ENCODE measurements at places on chromosomes 6 and 20.

DNA sequence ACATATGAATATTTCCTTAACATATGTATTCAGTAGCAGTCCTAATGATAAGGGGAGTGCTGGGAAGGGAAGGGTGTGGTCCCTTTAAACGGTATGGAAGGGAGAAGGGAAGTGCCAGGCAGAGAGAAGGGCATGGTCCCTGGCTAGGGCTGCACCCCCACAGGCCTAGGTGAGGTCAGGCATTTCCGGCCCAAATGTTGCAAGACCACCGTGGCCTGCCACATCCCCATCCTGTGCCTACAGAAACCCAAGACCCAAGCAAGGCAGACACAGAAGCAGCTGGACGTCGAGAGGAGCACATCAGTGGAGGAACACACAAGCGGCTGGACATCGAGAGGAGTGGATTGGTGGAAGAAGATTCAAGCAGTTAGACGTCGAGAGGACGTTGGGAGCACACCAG is 5.9 kb downstream of the RRAGD start:
- DNase-seq, result no peak

- no peak for DNase-seq
Measured at GRCh38 chr6:14487625-14488024, 370.1 kb downstream of the CD83 start.

- DNase-seq, result no peak
Measured at GRCh38 chr6:3406362-3406821, 50.5 kb downstream of the SLC22A23 start.

GRCh38 chr6:26124781-26125685 is 37.8 kb downstream of the HFE start:
- no peak for DNase-seq

DNA sequence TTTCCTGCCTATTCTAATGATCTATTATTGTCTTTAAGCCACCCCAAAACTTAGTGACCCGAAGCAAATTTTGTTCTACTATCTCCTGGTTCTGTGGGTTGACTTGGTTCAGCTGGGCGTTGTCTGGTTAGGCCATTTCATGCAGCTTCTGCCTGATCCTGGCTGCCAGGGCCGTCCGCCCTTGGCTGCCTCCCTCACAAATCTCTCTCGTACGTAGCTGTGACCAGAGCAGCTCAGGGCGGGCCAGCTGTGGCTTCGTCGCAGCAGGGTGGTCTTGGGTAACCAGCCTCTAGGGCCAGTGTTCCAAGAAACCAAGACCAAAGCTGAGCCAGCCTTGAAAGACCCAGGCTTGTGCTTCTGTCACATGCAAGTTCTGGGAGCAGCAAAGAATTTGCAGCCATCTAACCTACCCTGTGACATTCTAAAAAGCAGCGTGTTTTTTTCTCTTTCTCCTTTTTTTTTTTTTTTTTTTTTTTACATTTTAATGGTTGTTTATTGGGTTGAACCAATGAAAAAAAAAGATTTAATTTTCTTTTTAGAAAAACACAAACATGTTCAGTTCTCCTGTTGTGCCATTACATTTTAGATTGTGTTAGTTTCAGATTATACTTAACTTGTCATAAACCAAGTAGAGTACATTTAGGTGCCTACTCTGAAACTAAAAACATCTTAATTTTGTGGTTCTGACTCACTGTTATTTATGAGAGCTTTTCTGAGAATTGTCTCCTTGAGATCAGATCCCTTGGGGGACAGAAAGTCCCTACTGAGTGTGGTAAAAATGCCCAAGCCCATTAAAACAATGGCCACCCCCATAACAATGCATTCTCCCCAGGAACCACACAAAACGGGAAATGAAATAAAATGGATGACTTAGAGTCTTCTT is 83.9 kb downstream of the ZDHHC14 start:
- DNase-seq, result no peak

GRCh38 chr6:21158873-21159272 is 434.7 kb upstream of the SOX4 start:
- no peak for DNase-seq

- DNase-seq, result no peak
Measured at GRCh38 chr20:3659492-3660261, 3.5 kb downstream of the GFRA4 start.

DNA sequence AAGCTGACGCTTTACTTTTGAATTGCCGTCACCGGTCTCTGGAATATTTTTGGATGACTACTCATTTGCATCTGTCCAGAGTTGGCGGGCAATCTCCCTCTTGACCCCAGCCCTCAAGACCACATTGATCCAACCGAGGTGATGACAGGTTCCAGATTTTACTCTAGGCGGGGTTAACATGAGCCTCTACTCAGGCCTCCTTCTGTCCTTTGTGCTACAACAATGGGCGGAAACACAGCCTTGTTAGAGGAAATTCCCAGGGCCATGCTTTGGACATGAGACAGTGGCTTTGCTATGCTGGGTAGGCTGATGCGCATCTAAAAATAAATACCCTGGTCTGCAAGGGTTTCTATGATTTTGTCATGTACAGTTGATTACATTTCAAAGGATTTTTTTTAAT is 27.0 kb upstream of the ADGRF5 start:
- DNase-seq, result no peak

GRCh38 chr6:128397996-128398395 is 122.4 kb downstream of the PTPRK start:
- no peak for DNase-seq

DNA sequence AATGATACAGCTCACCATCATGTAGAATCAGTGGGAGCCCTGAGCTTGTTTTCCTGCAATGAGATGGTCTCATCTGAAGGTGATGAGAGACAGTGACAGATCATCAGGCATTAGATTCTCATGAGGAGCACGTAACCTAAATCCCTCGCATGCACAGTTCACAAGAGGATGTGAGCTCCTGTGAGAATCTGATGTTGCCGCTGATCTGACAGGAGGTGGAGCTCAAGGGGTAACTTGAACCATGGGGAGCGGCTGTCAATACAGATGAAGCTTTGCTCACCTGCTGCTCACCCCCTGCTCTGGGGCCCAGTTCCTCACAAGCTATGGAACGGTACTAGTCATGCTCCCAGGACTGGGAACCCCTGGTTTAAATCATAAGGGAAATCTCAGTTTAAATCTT is 89.2 kb downstream of the THBS2 start:
- DNase-seq, result no peak

DNA sequence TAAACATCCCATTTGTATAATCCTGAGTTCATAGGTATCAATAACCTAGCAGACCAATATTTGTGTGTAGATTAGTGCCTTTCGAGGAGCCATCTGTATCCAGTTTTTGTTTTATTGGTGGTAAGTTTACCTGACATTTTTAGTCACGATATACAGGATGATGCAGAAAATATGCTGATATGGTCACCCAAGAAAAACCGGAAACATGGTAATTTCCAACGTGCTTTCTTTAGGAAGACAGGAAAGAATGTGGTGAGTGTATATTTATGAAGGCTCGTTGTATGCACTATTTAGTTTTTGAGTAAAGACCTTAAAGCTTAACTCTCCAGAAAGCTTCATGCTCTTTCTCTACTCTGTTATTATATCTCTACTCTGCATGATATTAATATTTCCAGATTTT is 180.2 kb upstream of the PHACTR1 start:
- DNase-seq, result no peak

DNA sequence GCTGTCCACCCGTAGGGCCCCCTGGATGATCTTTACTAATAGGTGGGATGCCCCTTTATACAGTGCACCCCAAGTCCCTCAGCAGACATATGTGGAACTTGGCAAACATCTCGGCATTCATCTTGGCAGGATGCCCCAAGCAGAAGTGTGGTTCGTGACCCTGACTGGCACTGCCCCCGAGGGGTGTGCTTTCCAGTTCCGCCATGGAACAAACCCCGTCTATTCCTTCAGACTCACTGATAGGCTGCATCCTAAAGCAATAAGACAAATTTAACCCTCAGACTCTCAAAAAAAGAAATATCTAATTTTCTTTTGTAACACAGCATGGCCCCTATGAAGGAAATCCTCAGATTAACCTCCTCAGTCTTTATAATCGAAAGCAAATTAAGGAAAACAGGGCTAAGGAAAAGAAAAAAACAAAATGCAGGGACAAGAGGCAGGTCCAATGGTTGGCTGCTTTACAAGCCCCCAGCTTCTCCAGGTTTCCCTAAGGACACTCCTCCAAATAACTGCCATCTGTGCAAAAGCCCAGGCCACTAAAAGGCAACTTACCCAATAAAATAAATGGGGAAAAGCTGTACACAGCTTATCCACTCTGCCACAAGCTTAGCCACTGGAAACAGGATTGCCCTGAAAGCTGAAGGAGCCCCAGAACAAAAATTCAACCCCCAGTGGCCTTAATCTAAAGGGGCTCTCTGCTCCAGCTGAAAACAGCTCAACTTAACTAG is 30.5 kb upstream of the RIPK1 start:
- no peak for DNase-seq

DNA sequence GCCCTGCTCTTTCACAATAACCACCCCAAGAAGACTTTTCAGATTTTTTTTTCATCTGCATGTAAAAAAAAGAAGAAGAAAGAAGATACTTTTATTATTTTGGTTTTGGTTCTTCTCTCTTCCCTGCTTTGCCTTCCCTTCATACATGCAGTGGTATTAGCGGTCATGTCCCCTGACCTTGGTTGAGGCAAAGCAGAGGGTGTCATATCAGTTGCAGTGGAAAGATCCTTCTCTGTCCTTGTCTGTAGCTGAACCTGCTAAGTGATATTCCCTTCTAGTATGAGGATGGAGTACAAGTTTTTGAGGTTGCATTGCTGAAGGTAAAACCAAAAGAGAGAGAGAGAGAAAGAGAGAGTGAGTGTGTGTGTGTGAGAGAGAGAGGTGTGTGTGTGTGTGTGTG is 345.7 kb downstream of the UTRN start:
- DNase-seq, result no peak

GRCh38 chr6:167968091-167968490 is 29.4 kb upstream of the KIF25 start:
- peak; percentile 7 for DNase-seq

DNA sequence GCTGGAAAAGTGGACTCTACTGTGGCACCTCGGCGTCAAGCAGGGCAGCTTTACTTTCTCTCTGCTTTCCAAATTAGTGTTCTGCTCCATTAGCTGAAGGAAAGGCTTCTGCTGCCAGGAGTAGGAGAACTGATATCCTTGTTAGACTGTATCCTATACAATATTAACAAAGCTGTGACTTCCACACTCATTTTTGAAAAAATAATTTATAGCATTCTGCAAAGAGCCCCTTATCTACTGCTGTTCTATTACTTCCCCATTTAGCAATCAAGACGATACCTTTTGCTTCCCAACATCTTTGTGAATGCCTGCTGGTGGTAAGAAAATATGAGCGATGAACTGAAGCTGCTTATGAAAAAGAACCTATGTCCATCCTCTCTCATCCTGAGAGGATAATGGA is 151.1 kb downstream of the UBE3D start:
- no peak for DNase-seq

- no peak for DNase-seq
Measured at GRCh38 chr6:82511546-82511945, 147.9 kb downstream of the TPBG start.

GRCh38 chr6:104955927-104956730 is 778 bp upstream of the LIN28B start:
- DNase-seq, result no peak

DNA sequence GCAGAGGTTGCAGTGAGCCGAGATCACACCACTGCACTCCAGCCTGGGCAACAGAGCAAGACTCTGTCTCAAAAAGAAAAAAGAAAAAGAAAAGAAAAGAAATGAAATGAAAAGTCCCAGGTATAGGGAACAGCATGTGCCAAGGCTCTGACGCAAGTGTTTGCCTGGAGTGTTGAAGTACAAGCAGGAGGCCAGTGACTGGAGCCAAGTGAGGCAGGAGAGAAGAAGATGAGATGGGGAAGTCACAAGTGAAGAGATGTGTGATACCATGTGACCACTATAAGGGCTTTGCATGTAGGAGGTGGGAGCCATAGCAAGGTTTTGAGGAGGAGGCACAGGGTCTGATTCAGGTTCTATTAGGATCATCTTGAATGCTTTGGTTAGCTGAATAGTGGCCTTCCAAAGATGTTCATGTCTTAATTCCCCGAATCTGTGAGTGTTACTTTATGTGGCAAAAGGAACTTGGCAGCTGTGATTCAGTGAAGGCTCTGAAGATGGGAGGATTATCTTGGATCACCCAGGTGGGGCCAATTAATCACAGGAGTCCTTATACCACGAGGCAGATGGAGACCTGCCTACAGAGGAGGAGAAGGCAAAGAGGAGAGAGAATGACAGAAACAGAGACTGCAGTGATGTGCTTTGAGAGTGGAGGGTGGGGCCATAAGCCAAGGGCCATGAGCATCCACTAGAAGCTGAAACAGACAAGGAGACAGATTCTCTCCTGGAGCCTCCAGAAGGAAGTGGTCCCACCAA is 91.1 kb upstream of the PTPN1 start:
- no peak for DNase-seq

- DNase-seq, result no peak
Measured at GRCh38 chr6:153959276-153959675, 79.8 kb upstream of the OPRM1 start.

GRCh38 chr6:36897609-36898008 is 11.9 kb downstream of the C6orf89 start:
- DNase-seq, result no peak

GRCh38 chr6:30769853-30770524 is 25.6 kb upstream of the IER3 start:
- no peak for DNase-seq

DNA sequence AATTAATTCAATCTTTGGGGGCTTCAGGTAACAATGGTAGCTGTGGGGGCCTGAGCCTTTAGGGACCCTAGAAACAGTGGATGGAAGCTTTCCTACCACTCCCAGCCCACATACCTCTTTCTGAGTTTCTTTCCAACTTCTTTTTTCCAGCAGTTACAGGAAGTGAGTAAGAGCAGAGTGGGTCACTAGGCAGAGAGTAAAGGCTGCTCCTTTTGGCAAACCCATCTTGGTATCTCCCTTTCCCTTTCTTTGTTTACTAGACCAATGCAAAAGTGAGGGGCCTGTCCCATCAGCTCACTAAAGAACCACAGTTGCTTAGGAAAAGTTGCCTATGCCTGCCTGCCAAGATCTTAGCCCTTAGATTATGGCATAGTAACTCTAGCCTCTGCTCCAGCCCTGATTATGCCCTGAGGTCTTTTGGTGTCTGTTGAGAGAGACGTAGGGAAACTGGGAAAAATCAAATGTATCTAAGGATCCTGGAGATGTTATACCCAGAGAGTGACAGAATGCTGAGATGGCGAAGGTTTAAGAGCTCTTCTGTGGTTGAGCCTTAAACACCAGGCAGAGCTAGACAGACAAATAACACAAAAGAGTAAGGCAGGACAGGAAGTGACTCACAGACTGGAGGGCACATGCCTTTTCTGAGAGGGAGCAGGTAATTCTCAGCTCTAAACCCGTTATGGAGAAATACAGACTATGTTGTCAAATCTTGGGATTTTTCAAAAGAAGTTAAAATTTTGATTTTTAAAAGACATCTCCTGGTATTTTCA is 31.3 kb downstream of the TRMT6 start:
- no peak for DNase-seq

- DNase-seq, result no peak
Measured at GRCh38 chr6:34195726-34196115, 41.0 kb upstream of the HMGA1 start.

- no peak for DNase-seq
Measured at GRCh38 chr20:20092827-20093226, 40.5 kb downstream of the CFAP61 start.

Data from stimulated activated CD4-positive, alpha-beta T cell treated with anti-CD3 and anti-CD28 coated beads, Interleukin-12 subunit alpha, Interleukin-12 subunit beta, amount 100 ng/mL, for 4 hours (primary cell).